ENCODE measurements at places on chromosomes 4 and X.

GRCh38 chrX:109629310-109629709 is 4.3 kb upstream of the KCNE5 start:
- DNase-seq = no peak

DNA sequence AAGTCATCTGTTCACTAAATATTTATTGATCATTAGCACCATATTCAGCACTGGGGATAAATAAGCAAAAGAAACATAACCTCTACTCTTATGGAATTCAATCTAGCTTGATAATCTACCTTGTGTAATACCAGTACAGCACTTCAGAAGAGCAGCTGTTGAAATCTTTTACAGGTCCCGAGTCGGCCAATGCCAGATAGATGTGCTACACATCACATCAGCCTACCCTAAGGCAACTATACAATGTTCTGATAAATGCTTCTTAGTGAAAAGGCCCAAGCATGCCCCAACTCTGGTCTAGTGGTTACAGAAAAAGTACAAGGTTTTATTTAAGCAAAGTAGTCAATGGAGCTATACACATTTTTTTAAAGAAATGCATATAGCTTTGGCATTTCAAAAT is 68.7 kb downstream of the MAPK10 start:
- no peak for DNase-seq

DNA sequence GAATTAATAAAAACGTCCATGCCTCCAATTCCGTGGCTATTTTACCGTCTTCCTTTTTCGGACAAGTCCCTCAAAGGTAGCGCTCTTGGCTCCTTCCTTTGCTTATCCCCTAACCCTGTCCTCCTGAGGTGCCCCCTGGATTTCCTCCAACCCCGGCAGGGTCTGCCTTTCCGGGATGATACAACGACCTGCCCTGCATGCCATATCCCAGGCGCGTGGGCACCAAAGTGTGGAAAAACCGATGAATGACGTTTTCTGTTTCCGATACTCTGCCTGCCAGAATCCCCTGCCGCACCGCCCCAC is 706 bp upstream of the CSTF2 start:
- DNase-seq = no peak

DNA sequence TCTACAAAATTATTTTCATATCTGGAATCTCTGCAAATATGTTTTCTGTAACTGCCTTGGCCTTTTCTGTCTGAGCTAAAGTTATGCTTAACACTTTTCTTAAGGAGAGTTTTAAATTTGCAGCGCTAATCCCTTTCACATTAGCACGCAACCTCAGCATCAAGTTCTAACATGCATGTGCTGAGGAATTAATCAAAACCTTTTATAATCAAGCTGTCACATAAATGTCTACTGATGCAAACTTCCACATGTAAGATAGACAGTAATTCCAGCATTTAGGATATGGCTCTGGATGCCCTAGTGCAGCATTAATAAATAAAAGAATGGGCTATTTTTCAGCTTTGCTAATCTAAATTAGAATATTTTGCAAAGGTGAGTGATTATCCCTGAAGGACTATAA is 17.5 kb upstream of the NEIL3 start:
- DNase-seq = no peak

GRCh38 chr4:66572949-66573348 is 902.7 kb upstream of the EPHA5 start:
- no peak for DNase-seq

- no peak for DNase-seq
Observed at GRCh38 chr4:169438057-169438480, 167.3 kb upstream of the SH3RF1 start.

- no peak for DNase-seq
Observed at GRCh38 chr4:3322059-3322550, 29.3 kb downstream of the RGS12 start.

DNA sequence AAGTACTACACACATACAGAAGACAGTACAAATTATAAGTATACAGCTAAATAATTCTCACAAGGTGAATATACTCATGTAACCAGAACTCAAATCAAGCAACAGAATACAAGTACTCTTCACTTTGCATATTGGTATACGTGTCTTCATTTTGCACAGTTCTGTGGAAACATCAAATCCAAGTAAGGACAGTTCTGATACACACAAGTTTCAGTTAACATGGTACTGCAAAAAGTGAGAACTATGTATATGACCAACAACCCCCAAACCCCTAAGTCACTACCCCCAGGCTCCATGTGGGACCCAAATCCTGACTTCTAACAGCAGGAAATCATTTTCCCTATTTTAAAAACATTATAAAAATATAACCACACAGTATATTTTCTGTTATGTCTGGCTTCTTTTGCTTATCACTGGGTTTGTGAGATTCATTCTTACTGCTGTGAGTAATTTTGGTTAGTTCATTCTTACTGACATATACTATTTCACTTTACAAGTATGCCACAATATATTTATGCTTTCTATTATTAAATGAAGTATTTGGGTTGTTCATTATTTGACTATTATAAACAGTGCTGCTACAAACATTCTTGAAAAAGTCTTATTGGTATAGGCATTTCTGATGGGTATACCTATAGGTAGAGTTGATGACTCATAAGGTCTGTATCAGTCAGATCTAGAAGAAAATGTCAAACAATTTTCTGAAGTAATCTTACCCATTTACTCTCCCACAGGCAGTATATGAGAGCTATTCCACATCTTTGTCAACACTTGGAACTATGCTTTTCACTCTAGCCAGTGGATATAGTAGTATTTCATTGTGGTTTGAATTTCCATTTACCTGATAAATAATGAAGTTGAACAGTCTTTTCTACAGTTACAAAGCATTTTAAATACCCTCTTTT is 47.0 kb downstream of the SCLT1 start:
- DNase-seq = no peak

GRCh38 chrX:115013705-115014104 is 3.7 kb downstream of the IL13RA2 start:
- no peak for DNase-seq

- DNase-seq = no peak
Observed at GRCh38 chr4:53912766-53913497, 151.5 kb downstream of the CHIC2 start.

- no peak for DNase-seq
Observed at GRCh38 chr4:138182838-138183426, 59.2 kb downstream of the SLC7A11 start.

GRCh38 chrX:39002466-39002865 is 201.2 kb downstream of the MID1IP1 start:
- DNase-seq = no peak

- DNase-seq = no peak
Observed at GRCh38 chr4:56438766-56439165, 2.7 kb downstream of the PAICS start.

DNA sequence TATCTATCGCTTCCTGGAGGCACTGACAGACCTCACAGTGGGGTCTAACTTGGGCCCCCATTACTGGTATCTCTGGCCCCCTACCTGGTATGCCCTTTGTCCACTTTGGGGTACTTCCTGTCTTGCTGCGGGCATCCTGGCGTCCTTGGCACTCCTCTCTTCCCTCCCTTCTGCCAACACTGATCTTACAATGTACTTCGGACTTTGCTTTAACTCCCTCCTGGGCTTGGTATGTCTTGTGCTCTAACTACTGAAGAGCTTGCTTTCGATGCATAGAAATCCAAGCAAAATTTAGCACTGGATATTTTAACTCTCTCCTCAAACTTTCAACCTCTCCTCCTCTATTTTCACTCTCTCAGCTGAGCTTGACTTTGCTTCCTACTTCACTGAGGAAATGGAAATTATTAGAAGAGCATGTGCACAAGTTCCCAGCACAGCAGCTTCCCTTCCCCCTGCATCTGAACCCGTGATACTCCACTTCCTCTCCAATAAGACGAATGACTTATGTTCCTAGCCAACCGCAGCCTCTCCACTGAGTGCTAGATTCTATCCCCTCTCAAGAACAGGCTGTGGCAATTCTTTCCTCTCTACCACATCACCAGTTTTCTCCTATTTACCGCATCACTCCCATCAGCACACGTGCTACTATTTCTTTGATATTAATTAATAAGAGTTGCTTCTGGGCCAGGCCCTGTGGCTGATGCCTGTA is 52.9 kb downstream of the SUPT20HL2 start:
- peak; percentile 81 for DNase-seq

Data from sigmoid colon (tissue), 7 donors.